ENCODE measurements at places on chromosomes 5 and 9. TPM values are rescaled to one million over a fixed set of nuclear protein-coding genes. Genes with fewer than 3 reads are reported as not detected.

Gene JADE2
- 98.4 TPM for total RNA-seq

GRCh38 chr9:120856700-120857099 is 14.0 kb upstream of the PSMD5 start:
- no peak for DNase-seq

Gene C5orf52
- total RNA-seq, result not detected

Gene SLC25A25
- total RNA-seq, result 16.5 TPM

Gene MAMDC4
- total RNA-seq, result 13.4 TPM

GRCh38 chr5:6659941-6660684 is 26.9 kb downstream of the SRD5A1 start:
- no peak for DNase-seq

Gene NUTM2G
- not detected for total RNA-seq

DNA sequence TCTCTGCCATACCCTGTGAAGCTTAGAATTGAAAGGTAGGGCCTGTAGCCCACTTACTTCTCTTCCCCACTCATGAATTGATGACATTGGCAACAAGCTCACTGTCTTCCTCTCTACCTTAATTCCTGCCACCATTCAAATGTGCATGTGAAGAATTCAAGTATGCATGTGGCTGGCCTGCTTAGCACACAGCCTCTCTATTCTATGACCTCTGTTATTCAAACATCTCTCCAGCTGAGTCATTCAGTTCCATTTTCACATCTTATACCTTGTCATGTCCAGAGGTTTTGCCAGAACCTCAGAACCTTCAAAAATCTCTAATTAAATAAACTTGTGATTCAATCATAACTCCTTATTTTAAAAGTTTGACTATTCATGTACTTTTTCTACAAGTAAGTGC is 114.7 kb upstream of the MAN2A1 start:
- DNase-seq, result no peak

- no peak for DNase-seq
Observed at GRCh38 chr5:77644371-77645157, 6.1 kb upstream of the OTP start.

GRCh38 chr9:96075111-96075510 is 199.6 kb downstream of the ERCC6L2 start:
- no peak for DNase-seq

Gene AK8
- total RNA-seq, result 0.63 TPM

DNA sequence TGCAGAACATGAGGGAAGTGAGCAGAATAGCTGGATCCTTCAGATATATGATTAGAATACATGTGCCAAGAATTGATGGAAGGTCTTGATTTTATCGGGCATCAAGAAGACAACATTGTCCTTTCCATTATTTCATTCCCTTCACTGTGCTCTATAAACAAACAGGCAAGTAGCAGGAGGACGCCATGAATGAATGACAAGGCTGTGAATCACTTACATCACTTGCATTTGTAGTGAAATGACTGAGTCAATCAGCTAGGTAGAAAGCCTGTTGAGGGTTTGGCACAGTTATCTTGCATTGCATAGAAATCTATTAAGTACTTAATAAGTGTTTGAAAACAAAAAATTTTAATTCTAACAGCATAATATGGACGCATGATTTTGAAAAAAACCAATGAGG is 548.8 kb upstream of the IZUMO3 start:
- no peak for DNase-seq

- no peak for DNase-seq
Observed at GRCh38 chr5:123450640-123451039, 27.4 kb upstream of the CEP120 start.

Gene NR2F1
- not detected for total RNA-seq

DNA sequence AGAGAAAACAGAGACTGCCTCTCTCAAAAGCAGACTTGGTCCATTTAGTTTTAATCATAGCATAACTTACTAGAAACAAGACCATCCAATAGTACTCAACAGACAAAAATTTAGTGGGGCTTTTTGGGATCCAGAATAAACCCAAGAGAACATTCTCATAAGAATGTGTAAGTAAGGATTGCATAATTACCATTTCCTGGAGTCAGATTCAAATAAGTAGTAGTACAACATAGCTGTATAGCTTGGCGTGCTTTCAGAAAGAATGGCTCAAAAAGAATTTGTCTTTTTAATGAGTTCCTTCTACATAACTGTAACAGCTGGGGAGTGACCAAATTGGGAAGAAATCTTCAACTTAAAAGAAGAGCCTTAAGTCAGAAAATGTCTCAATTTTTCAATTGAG is 145.4 kb downstream of the DENND1A start:
- no peak for DNase-seq

Gene SCAMP1
- 17.4 TPM for total RNA-seq

- no peak for DNase-seq
Observed at GRCh38 chr9:30846651-30847050, 1537.8 kb upstream of the ACO1 start.

DNA sequence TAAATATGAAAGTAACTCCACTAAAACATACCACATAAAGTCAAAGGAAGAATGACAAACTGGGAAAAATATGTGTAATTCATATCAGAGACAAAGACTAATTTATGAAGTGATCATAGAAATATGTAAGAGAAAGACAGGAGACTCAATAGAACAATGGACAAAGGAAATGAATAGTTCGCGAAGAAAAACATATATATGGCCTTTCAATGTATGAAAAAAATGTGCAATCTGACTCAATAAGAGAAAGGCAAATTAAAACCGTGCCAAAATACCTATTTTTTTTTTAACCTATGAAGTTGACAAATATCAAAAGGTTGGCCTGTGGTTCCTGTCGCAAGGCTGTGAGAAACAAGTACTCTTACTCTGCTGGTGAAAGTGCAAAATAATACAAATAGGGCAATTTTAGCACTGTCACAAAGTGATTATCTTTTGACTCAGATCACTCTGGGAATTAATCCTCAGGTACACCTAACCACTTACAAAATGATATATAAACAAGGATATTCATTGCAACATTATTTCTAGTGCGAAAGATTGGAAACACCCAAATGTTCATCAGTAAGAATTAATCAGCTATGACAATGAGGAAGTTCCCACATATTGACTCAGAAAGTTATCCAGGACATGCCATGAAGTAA is 3.7 kb downstream of the C9 start:
- DNase-seq, result no peak

DNA sequence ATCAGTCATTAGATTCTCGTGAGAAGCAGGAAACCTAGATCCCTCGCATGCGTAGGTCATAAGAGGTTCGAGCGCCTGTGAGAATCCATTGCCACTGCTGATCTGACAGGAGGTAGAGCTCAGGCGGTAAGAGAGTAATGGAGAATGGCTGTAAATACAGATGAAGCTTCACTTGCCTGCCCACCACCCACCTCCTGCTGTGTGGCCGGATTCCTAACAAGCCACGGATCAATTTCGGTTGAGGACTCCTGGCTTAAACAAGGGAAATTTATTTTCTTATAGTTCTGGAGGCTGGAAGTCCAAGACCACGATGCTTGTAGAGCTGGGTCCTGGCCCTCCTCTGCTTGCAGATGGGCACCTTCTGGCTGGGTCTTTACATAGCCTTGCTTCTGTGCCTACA is 200.4 kb downstream of the PCSK5 start:
- no peak for DNase-seq

Gene PCDHAC1
- not detected for total RNA-seq

- DNase-seq, result no peak
Observed at GRCh38 chr5:173757403-173758209, 130.5 kb upstream of the CPEB4 start.

- no peak for DNase-seq
Observed at GRCh38 chr9:84480071-84480470, 139.5 kb upstream of the SLC28A3 start.

Gene SMAD5
- total RNA-seq, result 21.8 TPM

DNA sequence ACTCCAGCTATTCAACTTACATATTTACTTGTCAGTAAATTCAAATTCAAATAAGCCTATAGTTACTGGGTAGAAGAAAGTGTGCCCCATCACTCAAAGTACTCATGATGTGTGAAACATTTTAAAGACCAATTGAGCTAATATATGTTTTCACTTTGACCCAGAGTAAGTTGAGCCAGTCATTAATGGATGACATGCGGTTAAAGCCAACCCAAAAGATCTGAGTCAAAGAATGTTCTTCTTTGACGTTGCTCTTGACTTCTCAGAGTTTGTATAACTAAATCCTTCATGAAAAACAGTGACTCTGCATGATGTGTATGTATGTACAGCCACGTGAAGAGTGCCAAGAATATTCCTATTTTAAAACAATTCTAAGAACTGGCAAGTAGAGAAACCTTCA is 237.4 kb downstream of the NR2F1-AS1 start:
- no peak for DNase-seq

GRCh38 chr5:8462565-8462964 is 593.6 kb downstream of the MTRR start:
- DNase-seq, result no peak
